Activated CD4-positive, CD25-positive, alpha-beta regulatory T cell (primary cell): ENCODE measurements at places on chromosomes 11 and 22.
A peak's percentile ranks its signal among the peaks of the same experiment; 100 is the strongest.

DNA sequence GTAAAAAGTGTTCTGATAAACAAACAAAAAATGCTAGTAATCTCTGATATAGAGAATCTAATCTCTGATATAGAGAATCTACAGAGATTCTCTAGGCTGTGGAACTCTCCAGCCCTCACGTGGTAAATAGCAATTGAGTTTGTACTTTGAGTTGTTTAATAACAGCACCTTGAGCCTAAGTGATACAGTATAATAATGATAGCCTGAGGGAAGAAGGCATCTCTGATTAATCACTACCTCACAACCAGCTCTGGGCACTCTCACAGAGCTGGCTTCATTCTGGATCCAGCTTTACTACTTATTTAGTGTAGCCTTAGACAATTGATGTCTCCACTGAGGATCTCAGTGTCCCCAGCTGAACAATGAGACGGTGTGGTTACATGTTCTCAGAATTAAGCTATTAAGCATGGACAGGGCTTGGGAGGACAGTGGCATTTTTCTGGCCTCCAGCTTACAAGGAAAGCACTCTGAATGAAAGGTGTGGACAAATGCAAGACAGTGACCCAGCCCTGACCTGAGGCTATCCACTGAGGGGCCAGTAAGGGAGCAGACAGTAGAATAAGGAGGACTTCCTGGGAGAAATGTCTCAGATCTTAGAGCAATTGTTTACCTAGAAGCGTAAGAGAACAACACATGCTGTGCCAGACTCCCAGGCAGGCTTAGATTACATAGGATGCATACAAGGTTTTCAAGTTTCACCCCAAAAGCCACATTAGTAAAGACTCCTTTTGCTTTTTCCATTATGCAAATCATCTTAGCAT, 88.7 kb upstream of the DRD2 start:
- DNase-seq: no peak

- DNase-seq: no peak
Measured at GRCh38 chr11:10382518-10382917, 72.5 kb upstream of the AMPD3 start.

- no peak for DNase-seq
Measured at GRCh38 chr11:25211635-25212254, 714.9 kb downstream of the LUZP2 start.

GRCh38 chr11:61679893-61680621, at the start of gene DAGLA:
DAGLA (plus strand) TSS chr11:61680391; CDS start chr11:61720156, 39,765 bp downstream.
- peak; percentile 50 for DNase-seq

DNA sequence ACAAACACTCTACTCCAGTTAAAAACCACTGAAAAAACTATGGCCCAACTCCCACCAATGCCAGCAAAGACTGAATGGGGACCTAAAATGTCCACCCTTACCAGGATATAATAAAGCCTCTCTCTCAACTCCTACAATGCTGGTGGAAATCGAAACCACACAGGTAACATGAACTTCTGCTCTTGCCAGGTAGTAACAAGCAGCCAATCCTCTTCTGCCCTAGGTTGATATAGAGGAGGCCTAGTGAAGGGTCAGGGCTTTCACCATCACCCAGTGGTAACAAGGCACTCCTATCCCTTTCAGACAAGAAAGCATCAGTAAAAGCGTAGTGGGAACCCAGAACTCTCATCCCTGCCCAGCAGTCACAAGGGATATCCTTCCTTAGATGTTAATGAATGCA, 22.6 kb downstream of the DCUN1D5 start:
- no peak for DNase-seq

- DNase-seq: no peak
Measured at GRCh38 chr11:96342014-96342960, 708 bp downstream of the MAML2 start.

- DNase-seq: no peak
Measured at GRCh38 chr11:65182258-65183170, 786 bp downstream of the CAPN1 start.

GRCh38 chr11:116262370-116262769, 510.4 kb downstream of the BUD13 start:
- DNase-seq: no peak

DNA sequence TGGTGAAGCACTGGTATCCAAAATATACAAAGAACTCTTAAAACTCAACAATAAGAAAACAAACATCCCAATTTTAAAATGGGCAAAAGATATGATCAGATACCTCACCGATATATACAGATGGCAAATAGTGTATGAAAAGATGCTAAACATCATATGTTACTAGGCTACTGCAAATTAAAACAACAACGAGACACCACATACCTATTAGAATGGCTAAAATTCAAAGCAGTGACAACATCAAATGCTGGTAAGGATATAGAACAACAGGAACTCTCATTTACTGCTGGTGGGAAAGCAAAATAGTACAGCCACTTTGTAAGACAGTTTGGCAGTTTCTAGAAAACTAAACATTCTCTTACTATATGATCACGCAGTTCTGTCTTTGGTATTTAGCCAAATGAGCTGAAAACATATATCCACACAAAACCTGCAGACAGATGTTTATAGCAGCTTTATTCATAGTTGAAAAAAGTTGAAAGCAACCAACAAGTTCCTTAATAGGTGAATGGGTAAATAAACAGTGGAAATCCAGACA, 38.5 kb downstream of the SIK3 start:
- no peak for DNase-seq

DNA sequence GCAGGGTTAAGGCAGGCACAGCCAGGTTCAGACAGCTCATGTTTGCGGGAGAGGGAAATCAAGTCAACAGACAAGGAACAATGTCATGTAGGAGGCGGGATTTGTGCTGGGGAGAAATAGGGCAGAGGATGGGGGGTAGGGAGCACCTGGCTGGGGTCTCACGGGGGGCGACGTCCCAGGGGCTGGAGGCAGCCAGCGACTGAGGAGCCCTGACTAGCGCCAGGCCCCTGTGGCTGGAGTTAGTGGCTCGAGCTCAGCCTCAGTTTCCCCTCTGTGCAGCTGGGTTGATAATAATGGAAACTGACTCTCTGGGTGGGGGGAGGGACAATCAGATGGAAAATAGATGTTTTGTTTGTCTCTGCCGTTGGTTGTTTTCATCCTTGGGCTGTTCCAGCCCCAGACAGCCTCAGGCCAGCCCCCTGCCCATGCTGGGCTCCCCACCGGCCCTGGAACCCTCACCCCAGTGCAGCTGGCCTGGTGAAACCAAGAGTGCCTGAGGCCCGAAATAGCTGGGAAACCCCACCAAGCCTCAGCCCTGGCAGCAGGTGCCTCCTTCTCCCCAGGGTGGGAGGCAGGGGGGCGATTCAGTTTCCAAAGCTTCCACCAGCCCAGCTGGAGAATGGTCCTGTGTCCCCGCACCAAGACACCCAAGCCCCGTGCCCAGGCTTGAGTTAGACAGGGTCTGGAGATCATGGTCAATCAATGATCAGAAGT, 44.1 kb downstream of the IGLL5 start:
- no peak for DNase-seq

DNA sequence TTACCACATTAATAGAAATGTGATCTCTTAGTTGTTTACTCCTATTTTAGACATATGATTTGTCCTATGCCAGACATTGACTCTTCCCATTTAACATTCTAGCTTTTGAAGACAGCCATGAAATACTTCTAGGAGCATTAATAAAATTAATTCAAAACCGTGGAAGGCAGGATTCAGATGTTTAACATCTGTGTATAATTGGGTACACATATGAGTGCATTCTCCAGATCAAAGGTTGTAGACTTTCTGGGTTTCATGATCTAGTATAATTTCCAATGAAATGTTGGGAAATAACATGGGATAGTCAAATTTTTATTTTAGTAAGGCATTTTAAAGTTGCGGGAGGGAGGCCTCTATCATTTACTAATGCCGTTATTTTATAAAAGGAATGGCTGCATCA, 35.2 kb upstream of the CCDC89 start:
- no peak for DNase-seq
